ENCODE measurements at places on chromosomes 3 and 15.

DNA sequence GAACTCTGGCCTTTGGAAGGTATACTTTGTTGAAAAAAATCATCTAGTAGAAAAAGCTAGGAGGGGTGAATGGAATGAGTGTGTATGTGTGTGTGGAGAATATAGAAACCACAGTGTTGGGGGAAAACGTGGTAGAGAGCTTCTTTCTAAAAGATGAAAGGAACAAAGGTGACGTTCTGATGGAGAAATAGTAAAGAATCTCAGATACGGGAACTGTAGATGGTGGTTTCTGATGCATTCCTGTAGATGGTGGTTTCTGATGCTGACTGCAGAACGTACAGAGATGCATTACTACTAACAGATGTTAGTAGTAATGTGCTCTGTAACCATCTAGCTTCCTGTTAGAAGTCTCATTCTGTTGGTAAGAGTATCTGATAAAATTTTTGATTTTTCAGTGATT, 60.2 kb downstream of the VPS8 start:
- no peak for DNase-seq

GRCh38 chr3:72347819-72348319, 500.4 kb downstream of the SHQ1 start:
- DNase-seq, result no peak

DNA sequence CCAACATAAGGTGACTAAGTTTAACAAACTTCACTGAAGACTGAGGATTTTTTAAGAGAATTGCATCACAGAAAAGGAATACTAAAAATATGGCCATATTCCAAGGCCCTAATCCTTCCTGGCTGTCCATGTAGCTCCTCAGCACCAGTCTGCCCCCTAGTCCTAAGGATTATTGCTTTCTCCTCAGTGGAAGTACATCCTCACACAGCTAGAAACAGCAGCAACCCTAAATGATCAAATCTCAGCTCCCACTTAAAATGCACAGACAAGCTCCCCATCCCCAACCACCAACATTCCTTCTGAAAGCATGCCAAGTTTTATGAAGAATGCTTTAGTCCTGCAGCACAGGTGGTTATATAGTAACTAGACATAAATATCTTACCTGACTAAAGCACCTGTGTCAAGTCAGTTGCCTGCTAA, 14.7 kb downstream of the ST3GAL6 start:
- no peak for DNase-seq

- no peak for DNase-seq
Measured at GRCh38 chr15:100108846-100109245, 232.9 kb downstream of the ADAMTS17 start.

GRCh38 chr3:99920481-99921376, 103.1 kb downstream of the CMSS1 start:
- no peak for DNase-seq

- DNase-seq, result no peak
Measured at GRCh38 chr15:72579814-72580213, 74.7 kb upstream of the GOLGA6B start.

DNA sequence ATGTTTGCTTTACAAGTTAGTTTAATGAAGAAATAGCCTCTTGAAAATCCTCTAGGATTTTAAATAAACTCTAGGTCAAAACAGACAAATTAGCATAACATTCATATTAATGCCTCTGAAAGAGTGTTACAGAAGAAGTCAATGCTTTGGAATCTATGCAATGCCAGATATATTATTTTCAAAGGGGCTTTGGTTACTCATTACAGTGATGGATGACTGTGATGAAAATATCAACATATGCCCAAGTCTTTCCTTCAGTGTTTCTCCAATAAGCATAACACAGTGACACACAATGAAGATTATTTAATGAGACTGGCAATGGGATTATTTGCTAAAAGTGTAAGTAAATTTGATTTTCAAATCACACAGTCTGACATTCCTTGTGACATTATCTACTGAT, 1247.2 kb downstream of the ROBO2 start:
- no peak for DNase-seq

GRCh38 chr15:101242999-101243336, 8.9 kb downstream of the CHSY1 start:
- DNase-seq, result no peak

- no peak for DNase-seq
Measured at GRCh38 chr3:39106281-39106811, 1.1 kb downstream of the GORASP1 start.

DNA sequence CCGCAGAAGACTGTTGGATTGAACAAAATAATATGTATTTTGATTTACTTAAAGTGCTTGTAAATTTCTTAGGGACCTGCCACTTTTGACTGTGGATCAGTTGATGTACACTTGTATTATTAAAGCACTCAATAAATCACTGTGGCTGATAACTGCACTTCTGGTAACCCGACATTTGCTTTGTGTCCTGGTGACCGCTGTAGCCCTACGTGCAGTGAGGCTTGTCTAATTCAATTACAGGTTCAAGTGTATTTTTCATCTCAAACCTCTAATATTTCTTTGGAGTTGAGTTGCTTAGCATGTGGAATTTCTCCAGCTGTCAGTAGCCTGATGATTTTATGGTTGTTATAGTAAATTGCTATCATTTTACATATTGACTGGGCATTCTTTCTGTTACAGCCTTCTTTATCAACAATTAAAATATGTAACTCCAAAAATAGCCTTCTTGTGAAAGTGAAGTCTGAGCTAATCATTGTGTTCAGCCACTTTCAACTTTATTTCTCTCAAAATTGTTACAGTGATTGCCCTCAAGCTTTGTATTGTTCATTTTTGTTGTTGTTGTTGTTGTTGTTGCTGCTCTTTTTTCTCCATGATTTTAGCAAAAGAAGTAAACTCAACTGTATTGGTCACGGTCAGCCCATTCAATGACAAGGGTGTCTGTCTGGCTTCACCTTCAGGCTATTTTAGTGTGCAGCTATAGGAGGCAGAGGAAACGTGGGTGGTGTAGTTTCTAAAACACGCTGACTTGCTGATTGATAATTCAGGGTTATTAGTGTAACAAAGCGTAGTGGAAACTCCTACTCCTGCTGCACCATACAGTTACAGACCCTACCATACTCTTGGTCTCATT, 215.1 kb upstream of the UBE2E1 start:
- DNase-seq, result no peak

DNA sequence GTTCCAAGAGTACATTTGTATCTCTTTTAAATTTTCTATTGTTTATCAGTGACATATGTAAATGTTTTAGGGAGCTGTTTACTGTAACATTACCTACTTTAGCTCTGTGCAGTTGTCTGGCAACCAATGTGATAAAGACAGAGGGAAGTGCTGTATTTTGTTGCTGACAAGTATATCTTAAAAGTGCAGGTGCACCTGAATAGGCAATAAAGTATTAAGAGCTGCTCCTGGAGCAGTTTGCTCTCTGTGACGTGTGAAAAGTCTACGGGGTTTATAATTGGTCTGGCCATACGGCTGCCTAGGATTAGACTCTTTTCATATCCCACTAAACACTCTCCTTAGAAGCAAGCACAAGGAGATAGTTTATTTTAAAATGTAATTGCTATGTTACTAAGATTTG, 178.3 kb downstream of the IGF1R start:
- DNase-seq, result no peak

- no peak for DNase-seq
Measured at GRCh38 chr15:95687686-95688085, 642.8 kb upstream of the NR2F2 start.

DNA sequence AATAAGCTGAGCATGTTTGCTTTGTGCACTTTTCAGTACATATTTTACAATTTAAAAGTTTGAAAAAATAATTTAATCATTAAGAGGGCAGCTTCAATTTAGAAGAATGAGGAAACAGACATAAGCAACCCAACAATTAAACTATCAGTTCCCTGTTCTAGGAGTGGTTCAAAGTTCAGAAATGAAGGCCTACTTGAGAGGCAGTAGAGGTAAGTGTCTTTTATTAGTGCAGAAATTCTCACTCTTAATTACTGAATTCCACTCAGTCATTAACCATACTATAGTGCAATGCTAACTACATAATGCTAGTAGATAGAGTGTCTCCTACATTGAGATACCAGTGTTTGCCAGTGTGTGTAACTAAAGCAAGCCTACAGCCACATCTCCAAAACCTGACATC, 73.1 kb downstream of the TNIK start:
- no peak for DNase-seq

DNA sequence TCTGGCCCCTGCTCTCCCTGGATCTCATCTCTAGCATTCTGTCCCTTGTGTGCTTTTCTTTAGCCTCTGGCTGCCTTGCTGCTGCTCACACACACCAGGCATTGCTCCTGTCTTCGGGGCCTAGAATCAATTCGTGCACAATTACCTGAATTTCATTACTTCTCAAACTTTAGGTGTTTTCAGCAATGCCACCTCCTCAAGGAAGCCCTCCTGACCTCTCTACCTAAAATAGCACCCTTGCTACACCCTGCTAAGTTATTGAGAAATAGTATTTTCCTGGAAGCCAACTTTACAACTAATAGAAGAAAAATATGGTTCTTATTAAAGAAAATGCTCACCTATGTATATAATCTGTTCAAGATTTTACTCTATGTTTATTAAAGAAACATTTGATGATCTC, 40.4 kb downstream of the CP start:
- DNase-seq, result no peak

DNA sequence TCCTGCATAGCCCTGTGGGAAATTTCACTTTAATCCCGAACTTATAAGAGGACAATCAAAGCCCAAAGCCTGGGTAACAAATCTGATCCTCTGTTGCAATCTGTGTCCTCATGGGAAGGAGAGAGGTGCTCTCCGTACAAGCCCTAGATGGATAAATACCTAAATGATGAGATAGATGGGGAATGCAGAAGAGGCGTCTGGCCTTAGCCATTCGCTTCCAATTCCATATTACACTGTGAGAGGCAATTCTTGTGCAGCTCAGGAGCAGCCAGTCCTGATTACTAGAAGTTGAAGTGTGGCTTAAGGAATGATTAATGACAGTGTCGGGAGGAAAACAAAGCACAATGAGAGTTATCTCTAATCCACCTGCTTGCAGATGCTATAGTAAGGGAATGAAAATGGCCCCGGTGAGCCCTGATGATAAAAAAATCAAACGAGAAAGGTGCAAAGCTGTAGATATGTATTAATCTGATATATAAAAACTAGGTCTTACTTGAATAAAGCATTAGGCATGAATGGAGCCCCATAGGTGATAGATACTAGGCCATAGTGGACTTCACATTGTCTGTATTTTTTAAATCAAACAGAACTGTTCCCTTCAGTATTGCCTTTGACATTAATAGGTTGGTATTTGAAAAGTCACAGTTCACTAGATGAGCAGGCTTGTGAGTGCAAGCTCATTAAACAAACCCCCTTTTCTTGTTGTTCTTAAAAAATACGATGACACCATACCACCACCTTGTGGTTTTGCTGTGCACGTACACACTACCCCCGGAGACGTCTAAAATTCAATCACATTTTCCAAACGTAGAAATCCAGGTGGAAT, 54.2 kb upstream of the TMCO5A start:
- peak; percentile 30 for DNase-seq

DNA sequence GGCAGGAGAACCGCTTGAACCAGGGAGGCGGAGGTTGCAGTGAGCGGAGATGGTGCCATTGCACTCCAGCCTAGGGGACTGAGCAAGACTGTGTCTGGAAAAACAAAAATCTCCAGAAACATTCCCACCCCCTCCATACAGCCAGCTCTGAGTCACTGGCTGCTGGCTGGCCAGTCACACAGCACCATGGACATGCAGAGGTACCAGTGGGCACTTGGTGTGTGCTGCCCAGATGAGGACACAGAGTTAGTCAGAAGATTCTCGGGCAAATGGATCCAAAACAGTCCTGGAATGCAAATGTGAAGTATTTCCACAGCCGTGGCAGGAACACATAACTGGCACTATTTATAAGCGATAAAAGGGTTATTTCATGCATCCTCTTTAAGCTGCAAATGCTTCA, 44.6 kb downstream of the BDH1 start:
- DNase-seq, result no peak

DNA sequence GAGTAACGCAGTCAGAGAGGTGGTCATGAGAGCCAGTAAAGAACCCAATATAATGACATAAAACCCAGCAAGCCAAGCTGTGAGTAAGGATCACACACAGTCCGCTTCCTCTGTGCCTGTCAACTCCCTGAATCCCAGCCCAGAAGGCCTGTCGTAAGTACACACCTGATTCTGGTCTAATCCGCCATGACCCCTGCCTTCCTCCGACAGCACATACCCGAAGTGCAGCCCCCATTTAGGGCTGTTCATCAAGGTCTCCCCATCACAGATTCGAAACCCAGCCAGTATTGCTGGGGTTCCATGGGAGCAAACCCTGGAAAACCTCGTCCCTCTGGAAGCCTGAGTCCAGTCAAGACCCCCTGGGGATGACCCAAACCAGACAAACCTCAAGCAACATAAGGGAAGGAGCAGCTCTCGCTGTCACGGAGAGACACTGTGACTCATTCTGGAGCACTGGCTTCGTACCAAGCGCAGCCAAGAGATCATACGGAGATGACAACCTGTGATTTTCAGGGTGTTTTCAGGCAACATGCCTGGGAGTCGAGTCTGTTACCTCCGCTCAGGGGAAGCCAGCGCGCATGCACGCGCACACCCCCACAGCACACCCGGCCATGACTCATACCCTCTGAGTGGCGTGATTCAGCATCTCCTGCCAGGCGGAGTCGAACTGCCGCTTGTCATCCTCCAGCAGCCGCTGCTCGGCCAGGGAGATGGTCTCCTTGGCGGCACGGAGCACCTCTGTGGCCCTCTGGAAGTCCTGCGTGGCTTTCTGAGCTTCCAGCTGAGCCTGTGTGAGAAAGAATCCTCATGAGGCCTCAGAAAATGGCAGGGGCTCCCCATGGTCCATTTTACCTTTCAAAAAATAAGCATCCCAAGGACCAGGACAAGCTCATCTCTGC, 63.0 kb downstream of the SH3BP5 start:
- no peak for DNase-seq

DNA sequence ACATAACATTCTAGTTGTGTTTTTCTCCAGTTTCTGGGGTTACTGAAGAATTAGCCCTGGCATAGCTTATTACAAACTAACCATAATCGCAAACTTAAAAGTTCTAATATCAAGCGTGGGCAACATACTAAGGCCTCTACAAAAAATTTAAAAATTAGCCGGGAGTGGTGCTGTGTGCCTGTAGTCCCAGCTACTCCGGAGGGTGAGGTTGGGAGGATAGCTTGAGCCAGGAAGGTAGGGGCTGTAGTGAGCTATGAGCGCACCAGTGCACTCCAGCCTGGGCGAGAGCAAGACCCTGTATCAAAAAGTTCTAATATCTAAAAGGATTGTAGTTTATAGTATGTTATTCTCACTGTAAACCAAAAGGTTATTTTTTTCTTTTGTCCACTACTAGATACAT, 1.1 kb downstream of the OIP5 start:
- DNase-seq, result no peak

GRCh38 chr15:65027593-65027992, 1.8 kb downstream of the MTFMT start:
- DNase-seq, result no peak

- DNase-seq, result no peak
Measured at GRCh38 chr15:40087068-40087810, 21.4 kb downstream of the BMF start.

GRCh38 chr15:66651198-66651597, 50.8 kb upstream of the SMAD6 start:
- DNase-seq, result no peak

- no peak for DNase-seq
Measured at GRCh38 chr3:149738876-149739275, 13.4 kb downstream of the COMMD2 start.

GRCh38 chr3:100440895-100441294, 39.6 kb downstream of the LNP1 start:
- no peak for DNase-seq

GRCh38 chr15:68990231-68990991, 24.1 kb upstream of the NOX5 start:
- no peak for DNase-seq

Data from NCI-H345 (cell line).